ENCODE measurements at places on chromosomes 7 and 10.
A peak's percentile ranks its signal among the peaks of the same experiment; 100 is the strongest.

DNA sequence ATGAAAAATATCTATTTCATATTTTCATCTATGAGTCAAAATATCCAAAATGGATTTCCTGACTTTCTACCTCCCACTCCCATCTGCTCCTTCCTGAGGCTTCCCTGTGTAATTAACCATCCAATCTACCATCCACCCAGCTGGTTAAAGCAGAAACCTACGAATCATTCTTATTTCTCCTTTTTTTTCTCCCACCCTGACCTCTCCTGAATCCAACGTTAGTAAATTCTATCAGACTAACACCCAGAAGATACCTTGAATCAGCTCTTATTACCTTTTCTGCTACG is 3.7 kb upstream of the LIPF start:
- no peak for DNase-seq

- DNase-seq: no peak
Measured at GRCh38 chr10:10870523-10871241, 147.0 kb upstream of the CELF2 start.

GRCh38 chr7:134512271-134512670 is 15.1 kb upstream of the AKR1B10 start:
- no peak for DNase-seq

GRCh38 chr7:27434756-27435400 is 192.3 kb downstream of the EVX1 start:
- no peak for DNase-seq

GRCh38 chr7:55571511-55572377 is 558 bp downstream of the VOPP1 start:
- peak; percentile 47 for DNase-seq

- DNase-seq: peak; percentile 24
Measured at GRCh38 chr10:5595994-5596471, 70.4 kb downstream of the ASB13 start.

DNA sequence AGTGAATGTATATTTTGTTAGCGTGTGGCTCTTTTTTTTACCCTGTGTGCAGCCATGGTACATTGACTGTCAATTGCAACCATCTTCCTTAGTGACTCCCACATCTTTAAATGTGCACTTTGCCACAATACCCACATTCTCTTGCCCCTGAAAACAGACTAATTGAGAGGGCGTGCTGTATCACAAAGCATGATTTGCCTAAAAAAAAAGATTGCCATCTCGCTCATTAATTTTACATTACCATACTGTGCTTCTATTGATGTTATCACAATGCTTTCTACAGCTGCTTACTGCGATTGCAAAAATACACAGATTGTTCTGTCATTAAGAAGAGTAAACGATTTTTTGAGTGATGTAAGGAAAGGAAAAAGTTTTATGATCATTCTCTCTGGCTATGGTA is 613.1 kb upstream of the NRP1 start:
- DNase-seq: no peak

DNA sequence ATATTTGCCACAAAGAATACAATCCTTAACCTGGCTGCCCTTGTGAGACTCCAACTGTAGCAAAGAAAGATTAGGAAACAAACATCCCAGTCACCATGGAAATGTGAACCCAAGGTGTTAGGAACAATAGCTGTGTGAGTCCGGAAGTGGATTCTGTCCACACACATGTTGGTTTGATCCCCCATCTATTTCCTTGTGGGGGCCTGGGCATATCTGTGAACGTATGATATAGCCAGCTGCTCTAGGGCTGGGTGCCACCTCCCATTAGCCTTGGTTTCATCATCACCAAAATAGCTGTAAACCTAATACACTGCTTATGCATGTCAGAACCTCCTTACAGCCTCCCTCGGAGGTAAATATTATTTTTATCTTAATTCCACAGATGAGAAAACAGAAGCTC is 26.4 kb downstream of the GRK5 start:
- no peak for DNase-seq

GRCh38 chr10:34814913-34815184 is 247 bp downstream of the PARD3 start:
- no peak for DNase-seq

GRCh38 chr7:98191668-98192431 is 19.4 kb upstream of the BHLHA15 start:
- no peak for DNase-seq

DNA sequence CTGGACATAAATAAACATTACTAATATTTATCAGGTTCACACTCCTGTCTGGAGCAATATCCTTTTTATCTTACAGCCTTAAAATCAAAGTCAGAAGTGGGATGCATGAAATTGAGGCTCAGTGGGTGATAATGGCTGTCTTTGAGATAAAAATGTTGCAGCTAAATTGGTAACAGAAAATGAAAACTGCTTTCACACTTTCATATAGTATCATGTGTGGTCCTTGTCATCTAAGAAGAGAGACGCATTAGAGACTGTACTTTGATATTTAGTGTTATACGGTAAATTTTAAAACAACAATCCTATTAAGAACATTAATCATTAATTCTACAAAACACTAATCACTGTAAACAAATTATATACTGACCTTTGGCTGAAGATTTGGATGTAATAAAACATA is 235.2 kb upstream of the HGF start:
- no peak for DNase-seq

DNA sequence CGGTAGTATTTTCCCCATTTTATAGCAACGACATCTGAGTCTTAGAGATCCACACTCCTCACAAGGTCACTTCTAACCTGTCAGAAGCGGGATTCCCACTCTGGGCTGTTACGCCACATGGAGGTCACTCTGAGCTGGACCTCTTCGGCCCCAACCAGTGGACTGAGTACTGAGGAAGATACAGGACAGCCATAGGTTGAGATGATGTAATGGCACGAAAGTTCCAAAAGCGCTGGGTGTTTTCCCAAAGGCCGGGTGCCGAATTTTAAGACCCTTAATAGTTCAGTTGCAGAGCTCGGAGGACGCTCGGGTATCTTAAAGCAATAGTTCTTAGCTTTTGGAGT is 699 bp downstream of the GHITM start:
- peak; percentile 76 for DNase-seq

DNA sequence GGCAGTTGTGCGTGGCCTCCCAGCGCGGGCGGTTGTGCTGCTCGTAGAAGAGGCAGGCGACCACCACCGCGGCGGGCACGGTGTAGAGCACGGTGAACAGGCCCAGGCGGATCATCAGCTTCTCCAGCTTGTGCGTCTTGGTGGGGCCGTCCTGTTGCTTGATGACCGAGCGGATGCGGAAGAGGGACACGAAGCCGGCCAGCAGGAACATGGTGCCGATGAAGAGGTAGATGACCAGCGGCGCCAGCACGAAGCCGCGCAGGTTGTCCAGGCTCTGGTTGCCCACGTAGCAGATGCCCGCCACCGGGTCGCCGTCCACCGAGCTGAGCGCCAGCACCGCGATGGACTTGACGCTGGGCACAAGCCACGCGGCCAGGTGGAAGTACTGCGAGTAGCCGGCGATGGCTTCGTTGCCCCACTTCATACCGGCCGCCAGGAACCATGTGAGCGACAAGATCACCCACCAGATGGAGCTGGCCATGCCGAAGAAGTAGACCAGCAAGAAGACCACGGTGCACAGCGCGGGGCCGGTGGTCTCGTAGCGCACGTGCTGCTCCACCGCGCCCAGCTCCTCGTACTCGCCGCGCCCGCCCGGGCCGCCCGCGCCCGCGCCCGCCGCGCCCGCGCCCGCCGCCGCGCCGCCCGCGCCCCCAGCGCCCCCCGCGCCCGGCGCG is 2.2 kb downstream of the FZD8 start:
- DNase-seq: no peak

DNA sequence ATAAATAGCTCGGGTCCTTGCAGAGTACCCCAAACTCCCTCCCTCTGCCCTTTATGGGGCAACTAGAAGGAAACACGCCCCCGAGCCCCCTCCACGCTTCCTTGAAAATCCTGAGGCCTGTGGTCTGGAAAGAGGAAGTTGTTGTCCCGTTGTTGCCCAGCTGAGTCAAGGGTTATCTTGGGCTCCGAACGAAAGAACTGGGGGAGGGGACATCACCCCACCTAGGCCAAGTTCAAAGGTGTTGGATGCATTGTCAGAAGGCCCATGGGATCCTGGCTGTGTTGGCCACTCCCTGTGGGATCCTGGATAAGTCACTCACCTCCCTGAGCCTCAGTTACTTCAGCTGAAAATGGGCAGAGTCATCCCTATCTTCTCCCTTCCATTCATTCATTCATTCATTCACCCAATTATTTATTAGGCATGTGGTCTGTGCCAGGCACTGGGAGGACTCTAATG is at the start of gene CCL24:
TSS of gene CCL24 (minus strand) at position 26 of the 456 bp plus-strand sequence. CDS start 91 bp downstream, outside the sequence.
- peak; percentile 82 for DNase-seq
